Mesenteric fat pad (tissue), 1 donor: ENCODE measurements at places on chromosomes 5 and 9.
A peak's percentile ranks its signal among the peaks of the same experiment; 100 is the strongest.

- DNase-seq = no peak
Measured at GRCh38 chr5:150149618-150150017, 6.0 kb downstream of the PDGFRB start.

GRCh38 chr5:52989781-52990527, 802 bp downstream of the ITGA2 start:
- peak; percentile 89 for DNase-seq

- no peak for DNase-seq
Measured at GRCh38 chr9:132606066-132606465, 23.7 kb downstream of the BARHL1 start.

GRCh38 chr5:144451187-144451973, 280.7 kb downstream of the KCTD16 start:
- DNase-seq = no peak

GRCh38 chr9:97593960-97594359, 39.2 kb downstream of the TSTD2 start:
- DNase-seq = peak; percentile 55

- no peak for DNase-seq
Measured at GRCh38 chr9:71754151-71754550, 14.2 kb downstream of the CEMIP2 start.

GRCh38 chr9:19022206-19022605, 10.8 kb downstream of the SAXO1 start:
- DNase-seq = no peak

DNA sequence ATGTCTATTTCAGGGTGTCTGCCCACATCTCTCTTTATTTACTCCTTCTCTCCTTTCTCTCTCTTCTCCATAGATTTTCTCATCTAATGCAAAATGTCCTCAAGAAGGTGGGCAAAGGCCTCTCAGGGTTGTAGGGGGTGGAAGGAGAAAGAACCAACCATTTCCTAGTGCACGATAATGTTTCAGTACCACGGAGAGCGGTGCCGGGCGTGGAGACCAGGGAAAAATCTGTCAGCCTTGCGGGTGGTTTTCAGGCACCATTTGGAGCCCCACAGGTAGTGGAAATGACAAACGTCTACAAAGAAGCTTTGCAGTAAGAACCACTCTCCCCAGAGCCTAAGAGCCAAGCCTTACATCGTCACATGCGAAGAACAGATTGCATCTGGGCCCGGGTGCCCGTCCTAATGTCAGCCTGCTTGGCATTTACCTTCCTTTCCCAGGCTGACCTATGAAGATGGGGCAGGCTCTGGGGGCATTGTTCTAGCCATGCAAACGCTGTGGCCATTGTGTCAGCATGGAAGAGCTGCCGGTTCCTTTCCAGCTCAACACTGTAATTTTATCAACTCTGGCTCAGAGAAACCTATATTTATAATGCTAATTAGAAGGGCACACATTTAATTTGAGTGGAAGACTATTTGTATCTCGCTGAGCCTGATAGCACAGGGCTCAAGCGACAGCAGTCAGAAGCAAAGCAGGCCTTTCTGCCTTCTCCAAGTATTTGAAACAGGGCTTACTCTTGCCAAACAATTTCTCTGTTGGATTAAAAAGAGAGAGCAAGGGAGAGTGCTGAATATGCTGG, 430.1 kb upstream of the WWC1 start:
- DNase-seq = no peak

DNA sequence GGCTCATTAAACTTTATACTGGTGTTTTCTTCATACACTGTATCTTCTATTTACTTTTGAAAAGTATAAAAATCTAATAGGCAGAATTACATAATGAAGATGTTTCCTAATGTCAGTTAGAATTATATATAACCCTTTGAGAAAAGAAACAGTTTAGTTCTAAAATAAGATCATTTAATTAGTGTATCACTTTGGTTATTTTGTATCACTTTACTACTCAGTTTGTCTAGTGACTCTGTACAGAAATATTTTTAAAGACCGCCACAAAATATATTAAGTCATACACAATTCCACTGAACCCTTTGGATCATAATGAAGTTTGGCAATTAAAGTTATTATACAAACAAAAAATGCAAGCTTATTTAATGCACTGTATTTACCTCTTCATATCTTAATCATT, 15.0 kb downstream of the RFX3 start:
- DNase-seq = no peak

- no peak for DNase-seq
Measured at GRCh38 chr9:87708546-87708945, 17.4 kb upstream of the CTSL start.

GRCh38 chr9:106423575-106423974, 439.4 kb upstream of the ZNF462 start:
- DNase-seq = no peak

DNA sequence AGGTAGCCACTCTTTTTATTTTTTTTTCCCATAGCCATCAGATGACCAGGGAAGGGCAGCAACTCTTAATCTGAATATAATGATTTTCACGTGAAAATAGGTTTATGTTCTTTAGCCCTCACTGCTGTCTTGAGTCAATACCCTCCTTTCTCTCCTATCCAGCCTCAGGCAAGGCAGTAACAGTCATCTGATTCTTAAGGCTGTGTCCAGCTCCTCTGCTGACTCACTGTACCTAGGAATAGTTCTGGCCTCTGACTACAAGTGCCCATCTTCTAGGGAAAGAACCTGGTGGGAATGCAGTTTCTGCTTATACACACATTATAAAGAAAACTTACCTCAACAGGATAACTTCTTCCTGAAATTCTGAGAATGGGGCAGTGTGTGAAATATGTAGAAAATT, 30.7 kb downstream of the DHX29 start:
- no peak for DNase-seq

DNA sequence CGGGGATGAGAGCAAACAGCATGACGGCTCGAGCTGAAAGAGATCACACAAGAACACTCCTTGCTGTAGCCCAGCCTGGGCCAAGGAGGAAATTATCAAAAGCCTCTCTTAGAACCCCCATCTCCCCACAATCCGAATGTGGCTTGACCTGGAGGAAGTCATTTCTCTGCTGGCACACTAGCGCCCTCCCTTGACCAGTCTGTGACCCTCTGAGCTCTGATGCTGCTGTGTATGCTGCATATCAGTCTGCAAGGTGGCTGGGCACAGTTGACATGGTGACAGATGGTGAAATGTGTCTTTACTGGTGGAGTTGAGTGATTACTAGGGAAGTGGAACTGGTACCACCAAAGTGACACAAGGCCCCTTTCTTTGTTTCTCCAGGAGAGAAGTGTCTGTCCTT, 3.3 kb downstream of the SLC46A2 start:
- DNase-seq = peak; percentile 62

DNA sequence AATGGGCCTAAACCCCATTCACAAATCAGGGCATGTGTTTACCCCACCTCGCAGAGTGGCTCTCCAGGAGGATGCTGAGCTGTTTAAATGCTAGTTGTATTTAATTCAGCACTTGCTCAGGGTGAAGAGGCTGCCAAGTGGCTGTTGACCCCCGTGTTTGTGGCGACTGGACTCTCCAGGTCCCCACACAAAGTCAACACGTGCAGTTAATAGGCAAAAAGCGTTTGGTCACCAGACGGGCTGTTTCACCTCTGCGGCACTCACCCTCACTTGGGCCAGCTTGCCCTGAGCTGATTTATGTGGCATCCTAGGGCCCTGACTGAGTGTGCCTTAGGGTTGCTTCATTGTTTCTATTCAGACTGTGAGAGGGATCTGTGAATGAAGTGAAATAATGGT, 152.3 kb downstream of the GAS1 start:
- no peak for DNase-seq

GRCh38 chr9:129612815-129613519, 7.9 kb downstream of the C9orf50 start:
- DNase-seq = no peak

DNA sequence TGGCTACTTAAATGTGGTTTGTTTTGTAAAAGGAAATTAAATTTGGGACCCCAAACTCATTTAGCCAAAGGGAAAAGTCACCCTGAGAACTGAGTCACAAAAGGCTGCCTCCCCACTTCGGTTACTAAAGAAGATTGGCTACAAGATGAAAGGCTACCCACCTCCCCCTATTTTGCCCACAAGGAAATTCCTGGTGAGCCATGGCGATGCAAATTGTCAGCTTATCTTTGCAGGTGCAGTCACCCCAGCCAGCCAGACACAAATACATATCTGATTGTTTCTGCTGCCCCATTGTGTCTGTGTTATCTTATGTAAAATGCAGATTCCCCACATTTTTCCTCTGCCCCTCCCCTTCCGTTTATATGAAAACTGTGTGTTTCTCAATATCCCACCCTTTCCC, 8.9 kb downstream of the PAEP start:
- no peak for DNase-seq

GRCh38 chr5:140236891-140237598, 62.1 kb downstream of the CYSTM1 start:
- no peak for DNase-seq

DNA sequence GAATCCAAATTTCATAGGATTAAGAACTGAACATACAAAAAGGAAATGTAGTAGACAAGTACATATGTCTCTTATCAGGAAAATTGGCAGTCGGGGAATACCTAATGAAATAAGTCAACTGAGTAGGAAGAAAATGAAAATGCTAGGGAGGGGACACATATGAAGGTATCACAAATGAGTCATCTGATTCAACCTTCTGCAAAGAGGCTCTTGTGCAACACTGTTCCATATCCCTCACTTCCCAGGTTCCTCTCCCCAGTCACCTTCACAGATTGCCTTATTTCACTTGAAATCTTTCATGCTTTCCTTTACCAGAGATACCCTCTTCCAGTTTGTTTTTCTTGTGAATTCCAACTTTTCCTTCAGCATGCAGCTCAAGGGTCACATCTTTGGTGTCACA, 139.0 kb downstream of the RFX3 start:
- no peak for DNase-seq

DNA sequence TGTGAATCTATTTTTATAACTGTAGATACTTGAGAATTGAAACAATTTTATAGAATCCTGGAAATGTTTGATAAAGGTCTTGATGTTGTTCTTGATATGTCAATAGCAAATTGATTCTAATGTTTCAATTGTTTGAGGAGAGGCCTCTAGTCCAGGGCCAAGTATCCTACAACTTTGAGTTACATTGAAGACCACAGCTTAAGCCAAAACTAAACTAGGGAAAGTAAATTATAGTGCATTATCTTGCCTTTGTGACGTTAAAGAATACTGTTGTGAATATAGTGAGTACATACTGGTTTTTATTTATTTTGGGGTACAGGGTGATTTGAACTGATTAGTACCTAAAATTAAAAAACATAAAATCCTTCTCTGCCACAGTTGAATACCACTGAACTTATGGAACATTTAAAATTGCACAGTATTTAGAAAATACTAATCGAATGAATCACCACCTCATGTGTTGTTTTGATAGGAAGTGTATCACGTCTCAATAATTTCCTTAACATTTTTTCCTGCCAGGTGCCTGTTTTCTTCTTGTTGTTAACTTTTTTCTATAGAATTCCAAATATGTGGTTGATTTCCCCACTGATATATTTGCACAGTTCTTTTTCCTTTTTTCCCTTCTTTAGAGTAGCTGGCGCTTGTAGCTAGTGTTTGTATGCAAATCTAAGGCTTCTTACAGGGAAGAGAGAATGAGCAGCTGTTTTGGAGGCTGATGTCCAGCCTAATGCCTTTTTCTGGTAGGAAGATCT, 12.5 kb downstream of the ARHGEF28 start:
- no peak for DNase-seq

DNA sequence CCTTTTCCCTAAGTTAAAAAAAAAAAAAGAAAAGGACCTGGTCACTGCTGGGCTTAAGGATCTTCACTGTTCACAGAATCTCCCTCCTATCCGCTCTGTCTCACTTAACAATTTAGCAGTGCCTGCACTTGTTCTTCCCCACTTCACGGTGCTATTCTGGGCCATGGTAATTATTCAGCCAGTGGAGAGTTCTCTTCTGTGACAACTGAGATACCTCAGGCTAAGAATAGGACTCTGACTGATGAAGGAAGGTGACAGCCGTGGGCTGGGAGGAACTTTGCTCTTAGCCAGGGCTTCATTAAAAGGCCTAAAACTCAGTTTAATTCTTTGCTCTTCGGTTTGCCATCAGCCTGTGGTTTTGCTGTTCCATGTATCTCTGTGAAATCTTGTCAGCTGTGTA, 51.9 kb upstream of the ENTREP1 start:
- no peak for DNase-seq

GRCh38 chr9:134304261-134304660, 22.0 kb upstream of the RXRA start:
- no peak for DNase-seq

DNA sequence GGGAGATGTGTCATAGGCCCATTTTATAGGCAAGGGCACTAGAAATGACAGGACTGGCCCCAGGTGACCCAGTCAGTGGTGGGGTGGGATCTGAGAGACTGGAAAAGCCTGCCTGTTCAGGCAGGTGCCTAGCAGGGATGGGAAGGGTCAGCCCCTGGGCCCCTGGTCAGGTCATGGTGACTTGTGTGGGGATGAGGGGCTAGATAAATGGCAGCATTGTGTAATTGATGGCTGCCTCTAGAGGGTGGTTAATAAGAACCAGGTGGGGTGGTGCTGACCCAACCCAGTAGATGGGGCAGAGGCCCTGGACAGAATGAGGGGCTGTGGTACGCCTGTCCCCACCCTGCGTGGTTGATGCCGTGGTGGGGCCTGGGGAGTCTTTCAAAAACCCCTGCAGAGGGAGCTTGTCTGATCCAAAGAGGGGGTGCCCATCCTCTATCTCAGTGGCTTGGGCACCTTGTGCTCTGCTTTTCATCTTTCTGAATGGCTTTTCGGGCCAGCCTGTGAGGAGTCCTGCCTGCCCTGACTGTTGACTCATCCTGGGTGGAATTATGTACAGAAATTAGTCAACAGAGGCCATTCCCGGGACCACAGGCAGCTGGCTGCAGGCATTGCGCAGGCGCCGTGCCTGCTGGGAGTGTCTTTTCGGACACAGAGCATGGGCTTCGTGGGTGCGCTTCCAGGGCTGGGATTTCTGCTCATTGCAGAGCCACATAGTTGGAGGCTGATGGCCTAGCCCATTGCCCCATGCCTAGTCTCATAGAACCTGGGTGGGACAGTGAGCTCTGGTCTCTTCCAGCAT, 93.6 kb upstream of the PITX1 start:
- DNase-seq = no peak

GRCh38 chr9:136590821-136591752, 45.2 kb upstream of the NOTCH1 start:
- no peak for DNase-seq

DNA sequence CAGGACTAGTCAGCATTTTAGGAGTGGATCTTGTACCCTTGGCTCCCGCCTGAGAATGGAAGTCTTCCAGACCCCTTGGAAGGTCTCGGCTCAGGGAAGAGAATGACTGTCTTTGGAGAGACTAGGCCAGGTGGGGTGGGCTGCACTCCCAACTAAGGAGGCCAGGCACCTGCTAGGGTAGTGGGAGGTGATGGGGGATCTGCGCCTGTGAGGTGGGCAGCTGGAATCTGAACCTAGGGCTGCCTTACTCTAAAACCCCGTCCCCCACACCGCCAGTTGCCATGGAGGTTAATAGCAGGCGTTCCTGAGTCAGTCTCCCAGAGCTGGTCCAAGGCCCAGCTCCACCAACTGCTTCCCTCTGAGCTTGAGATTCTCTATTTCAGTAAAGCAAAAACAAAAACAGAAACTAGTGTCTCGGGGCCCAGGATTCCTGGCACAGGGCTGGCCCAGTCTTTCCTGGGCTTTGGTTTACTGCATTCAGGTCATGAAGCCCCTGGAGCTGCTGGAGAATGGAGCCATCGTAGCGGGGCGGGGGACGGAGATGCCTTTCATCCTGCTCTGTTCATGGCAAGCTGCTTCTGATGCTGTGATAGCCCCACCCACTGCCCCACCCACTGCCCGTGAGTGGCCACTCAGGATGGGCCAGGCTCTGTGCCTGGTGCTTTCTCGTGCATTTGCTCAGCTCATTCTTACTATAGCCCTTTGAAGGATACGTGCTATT, 57.5 kb downstream of the DAB2IP start:
- no peak for DNase-seq
